ENCODE measurements at places on chromosomes 7 and 10. TPM values are rescaled to one million over a fixed set of nuclear protein-coding genes. Genes with fewer than 3 reads are reported as not detected.

- no peak for DNase-seq
These were observed 150.5 kb upstream of the PPP2R2D start for GRCh38 chr10:131750171-131750895.

- DNase-seq, result no peak
These were observed 822.0 kb downstream of the TNS3 start for GRCh38 chr7:46759711-46760480.

- DNase-seq, result no peak
These were observed 8.1 kb upstream of the ARHGAP22 start for GRCh38 chr10:48613016-48613415.

The MINDY3 gene
- 26.0 TPM for total RNA-seq

The SHH gene
- total RNA-seq, result not detected

The STARD3NL gene
- total RNA-seq, result 22.9 TPM

All from activated CD4-positive, alpha-beta T cell treated with anti-CD3 and anti-CD28 coated beads, Interleukin-2, amount 10 ng/mL, durations not matched to agents 7 days and 5 days (primary cell).